Stimulated activated CD4-positive, alpha-beta T cell treated with anti-CD3 and anti-CD28 coated beads, Interleukin-15, amount 100 ng/mL, for 1 hour (primary cell): ENCODE measurements at places on chromosomes 12 and 14.

GRCh38 chr14:89603938-89604480 is 187.0 kb upstream of the FOXN3 start:
- no peak for DNase-seq

- DNase-seq: no peak
These were observed 158.8 kb downstream of the TMTC3 start for GRCh38 chr12:88300931-88301330.

- no peak for DNase-seq
These were observed 137.3 kb downstream of the ETV6 start for GRCh38 chr12:11786638-11787365.

DNA sequence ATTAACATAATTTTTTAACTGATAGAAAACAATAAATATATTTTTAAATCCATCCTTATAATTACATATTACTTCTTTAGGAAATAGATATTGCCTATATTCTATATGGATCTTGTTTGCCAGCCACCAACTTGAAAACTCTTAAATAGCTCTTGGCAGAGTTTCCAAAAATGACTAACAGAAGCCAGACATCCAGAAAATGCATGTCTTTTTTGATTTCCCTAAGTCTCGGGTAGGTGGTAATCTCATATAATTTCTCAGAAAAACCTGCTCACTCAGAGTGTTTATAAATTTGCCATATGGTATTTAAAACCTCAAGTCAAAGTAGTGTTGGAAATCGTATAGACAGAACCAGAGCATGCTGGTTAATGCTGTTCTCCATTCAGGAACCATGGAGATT is 360.4 kb upstream of the FOXG1 start:
- no peak for DNase-seq

GRCh38 chr14:69068744-69069421 is 84.0 kb downstream of the DCAF5 start:
- no peak for DNase-seq

DNA sequence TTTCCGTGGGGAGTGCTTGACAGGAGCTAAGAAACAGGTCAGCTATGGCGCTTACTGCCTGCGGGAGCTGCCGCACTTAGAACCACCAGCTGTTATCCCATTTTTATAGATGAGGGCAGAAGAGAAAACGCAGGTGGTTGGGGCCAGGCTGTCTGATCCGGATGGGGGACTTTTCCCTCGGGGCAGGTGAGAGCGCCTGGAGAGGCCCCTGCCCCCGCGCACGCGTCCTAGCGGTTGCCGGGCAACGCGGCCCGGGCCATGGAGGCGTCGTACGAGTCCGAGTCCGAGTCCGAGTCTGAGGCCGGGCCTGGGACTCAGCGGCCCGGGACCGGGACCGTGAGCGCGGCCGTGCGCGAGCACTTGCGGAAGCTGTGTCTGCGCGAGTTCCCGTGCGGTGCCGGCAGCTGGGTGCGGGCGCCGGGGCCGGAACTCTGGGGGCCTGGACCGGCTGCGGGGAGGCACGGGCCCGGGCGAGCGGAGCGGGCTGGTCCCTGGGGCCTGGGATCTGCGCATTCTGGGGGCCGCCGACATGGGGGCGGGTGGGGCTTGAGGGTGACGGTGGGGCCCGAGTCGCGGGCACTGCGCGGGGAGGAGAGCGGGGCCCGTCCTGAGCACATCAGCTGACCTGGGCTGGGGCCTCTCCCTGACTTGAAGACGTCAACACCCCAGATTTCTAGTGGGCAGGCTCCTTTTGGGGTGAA is at the start of gene LRRC43:
Gene LRRC43 (plus strand): TSS at position 237 of the 701 bp plus-strand sequence. CDS start 22 bp downstream, at position 259.
- DNase-seq: no peak

GRCh38 chr14:72701237-72701565 is 192.7 kb downstream of the DPF3 start:
- DNase-seq: no peak

- DNase-seq: no peak
These were observed 787 bp downstream of the HECTD4 start for GRCh38 chr12:112381406-112381882.

GRCh38 chr12:101697197-101697929 is at the start of gene CHPT1:
CHPT1 (plus strand) TSS chr12:101697640; CDS start chr12:101697862, 222 bp downstream.
- DNase-seq: peak; percentile 13

DNA sequence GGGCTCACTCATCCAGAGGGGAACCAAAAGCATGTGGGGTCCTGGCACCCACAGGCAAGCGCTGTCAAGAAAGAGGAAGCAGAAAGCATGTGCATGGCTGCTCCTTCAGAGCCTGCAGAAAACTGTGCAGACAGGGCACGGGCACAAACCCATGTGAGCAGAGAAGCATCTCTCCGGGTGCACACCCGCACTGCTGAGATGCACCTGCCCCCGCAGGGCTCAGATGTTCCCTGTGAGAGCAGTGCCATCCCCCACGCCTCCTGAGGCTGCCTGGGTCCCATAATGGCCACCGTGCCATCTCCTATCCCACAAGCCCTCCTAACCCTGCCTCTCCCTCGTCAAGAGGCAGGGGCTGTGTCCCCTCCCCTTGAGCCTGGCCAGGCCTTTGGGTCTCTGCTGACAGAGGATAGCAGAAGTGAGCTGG is 32.3 kb upstream of the INF2 start:
- no peak for DNase-seq

DNA sequence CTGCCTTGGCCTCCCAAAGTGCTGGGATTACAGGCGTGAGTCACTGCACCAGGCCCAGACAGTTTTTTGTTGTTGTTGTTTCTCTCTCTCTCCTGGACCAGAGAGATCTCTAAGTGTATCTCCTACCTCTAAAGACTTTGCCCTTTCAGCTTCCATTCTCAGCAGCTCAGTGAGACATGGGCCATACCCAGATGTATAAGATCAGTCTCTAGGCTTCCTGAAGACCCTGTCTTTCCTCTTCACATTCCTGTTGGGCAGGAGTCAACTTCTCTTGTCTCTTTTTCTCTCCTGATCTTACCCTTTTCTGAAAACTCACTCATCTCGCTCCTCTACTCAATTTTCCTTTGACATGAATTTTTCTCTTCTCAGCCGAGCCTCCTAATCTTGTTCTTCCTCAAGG is 42.0 kb downstream of the KCNK13 start:
- no peak for DNase-seq

DNA sequence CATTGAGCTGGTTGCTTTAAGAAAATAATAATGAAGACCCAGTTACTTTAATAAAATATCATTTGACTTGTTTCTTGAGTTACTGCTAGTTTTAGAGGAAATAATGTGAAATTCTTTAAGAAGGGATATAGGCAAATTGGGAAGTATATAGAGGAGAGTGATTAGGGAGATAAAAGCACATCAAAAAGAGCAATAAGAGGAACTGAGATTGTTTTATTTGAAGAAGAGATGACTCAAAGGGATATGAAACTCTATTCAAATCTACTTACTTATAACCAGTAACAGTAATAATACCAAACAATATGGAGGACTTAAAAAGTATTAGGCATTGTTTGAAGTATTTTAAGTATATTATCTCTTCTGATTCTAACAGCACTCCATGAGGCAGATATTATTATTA is 37.1 kb downstream of the LRRK2 start:
- no peak for DNase-seq

DNA sequence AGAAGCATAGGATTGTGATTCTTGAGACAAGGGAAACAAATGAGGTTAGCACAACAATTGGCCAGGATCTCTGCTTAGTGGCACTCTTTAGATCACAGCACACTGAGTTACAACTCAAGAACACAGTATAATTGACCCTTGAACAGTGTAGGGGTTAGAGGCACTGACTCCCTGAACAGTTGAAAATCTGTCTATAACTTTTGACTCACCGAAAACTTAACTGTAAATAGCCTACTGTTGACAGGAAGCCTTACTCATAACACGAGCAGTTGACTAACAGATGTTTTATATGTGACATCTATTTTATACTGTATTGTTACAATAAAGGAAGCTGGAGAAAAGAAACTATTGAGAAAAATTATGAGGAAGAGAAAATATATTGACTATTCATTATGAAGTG is 296.1 kb downstream of the RERGL start:
- DNase-seq: no peak

- no peak for DNase-seq
These were observed 17.5 kb downstream of the MTRFR start for GRCh38 chr12:123250471-123251383.

DNA sequence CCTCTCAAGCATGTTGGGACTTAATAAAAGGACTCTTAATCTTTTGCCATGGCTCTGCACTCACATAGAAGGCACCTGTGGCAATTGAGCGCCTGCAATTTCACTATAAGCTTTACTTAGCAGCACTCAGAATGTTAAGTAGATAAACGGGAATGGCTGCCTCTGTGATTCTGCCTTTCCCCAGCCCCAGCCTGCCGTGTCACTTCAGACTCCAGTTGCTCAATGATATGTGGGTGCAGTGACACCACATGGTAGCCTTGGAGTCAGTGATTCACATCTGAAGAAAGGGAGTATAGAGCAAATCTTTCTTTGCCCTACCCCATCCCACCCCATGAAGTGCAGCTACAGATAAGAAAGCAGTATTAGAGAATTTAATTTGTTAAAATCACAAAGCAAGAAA is 96.1 kb downstream of the ZFC3H1 start:
- DNase-seq: no peak

DNA sequence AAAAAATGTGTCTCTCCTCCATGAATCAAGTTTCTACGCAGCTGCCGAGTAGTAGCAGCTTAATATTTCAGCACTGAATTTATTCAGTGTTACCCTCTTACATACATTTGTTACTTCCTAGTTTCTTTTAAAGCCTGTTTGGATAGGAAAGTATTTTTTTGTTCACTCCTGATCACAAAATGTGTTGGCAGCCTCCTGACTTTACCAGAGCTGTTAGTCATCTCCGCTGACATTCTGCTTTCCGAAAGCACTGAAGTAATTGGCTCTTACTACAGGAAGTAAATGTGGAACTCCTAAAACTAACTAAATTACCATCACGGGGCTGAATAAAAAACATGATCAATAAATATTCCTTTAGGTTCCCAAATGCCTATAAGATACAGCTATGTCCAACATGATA is 225.5 kb downstream of the EPS8 start:
- no peak for DNase-seq

- DNase-seq: no peak
These were observed 49.8 kb downstream of the FBXO33 start for GRCh38 chr14:39382463-39382862.

DNA sequence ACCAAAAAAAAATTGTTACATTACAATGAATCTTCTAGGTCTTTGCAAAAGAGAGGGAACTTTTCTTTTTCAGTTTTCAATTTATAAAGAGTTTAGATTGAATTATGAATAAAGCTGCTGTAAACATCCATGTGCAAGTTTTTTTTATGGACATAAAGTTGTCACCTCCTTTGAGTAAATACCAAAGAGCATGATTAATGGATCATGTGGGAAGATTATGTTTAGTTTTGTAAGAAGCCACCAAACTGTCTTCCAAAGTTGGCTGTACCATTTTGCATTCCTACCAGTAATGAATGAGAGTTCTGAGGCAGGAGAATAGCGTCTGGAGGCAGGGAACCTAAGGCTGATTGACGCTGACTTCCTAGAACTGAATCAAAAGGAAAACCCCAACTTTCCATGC is 30.2 kb downstream of the LEMD3 start:
- no peak for DNase-seq
